ENCODE measurements at places on chromosomes 1 and 21.

GRCh38 chr1:57302812-57303596, 120.9 kb downstream of the DAB1 start:
- H3K4me3 ChIP-seq, result no peak overlapping the region
- H3K36me3 ChIP-seq, result peaks cover 5% of the 10 kb centered on the region
- no peak overlapping the region for H3K27ac ChIP-seq
- peaks cover 12% of the 10 kb centered on the region for H3K4me1 ChIP-seq
- H3K27me3 ChIP-seq, result no peaks in the 10 kb centered on the region

DNA sequence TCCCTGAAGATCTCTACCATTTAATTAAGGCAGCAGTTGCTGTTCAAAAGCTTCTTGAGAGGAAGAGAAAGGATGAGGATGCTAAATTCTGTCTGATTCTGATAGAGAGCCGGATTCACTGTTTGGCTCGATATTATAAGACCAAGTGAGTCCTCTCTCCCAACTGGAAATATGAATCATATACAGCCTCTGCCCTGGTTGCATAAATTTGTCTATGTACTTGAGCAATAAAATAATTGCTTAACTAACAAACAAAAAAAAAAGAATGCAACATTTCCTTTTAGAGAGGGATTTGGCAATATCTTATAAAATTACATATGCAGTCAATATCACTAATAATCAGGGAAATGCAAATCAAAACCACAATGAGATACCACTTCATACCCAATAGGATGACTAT, 26.8 kb downstream of the ALDH9A1 start:
- DNase-seq, result no peak
- H3K36me3 ChIP-seq, result peaks cover 56% of the 10 kb centered on the region
- H3K27ac ChIP-seq, result no peak overlapping the region
- no peaks in the 10 kb centered on the region for H3K27me3 ChIP-seq
- peaks cover 6% of the 10 kb centered on the region for H3K4me1 ChIP-seq

DNA sequence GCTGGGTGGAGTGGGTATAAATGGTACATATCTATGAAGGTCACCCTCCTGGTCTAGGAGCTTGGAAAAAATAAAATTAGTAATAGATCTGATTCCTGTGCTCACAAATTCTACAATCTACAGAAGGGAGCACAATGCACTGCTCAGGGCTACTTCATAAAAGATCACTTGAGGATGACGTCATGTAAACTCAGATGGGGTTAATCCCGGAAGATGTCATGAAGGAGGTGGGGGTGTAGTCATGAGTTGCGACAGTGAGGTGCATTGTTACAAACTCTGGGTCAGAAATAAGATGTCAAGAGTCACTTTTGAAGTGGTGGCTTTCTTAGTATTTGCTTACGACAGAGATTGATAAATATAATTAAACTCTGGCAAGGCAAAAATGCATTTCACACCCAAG, 68.2 kb downstream of the LHX9 start:
- peaks cover 1% of the 10 kb centered on the region for H3K27me3 ChIP-seq
- H3K4me3 ChIP-seq, result no peak overlapping the region
- H3K27ac ChIP-seq, result no peak overlapping the region
- no peak for DNase-seq
- no peaks in the 10 kb centered on the region for H3K36me3 ChIP-seq
- no peaks in the 10 kb centered on the region for H3K4me1 ChIP-seq

GRCh38 chr21:32096411-32096810, 182.4 kb downstream of the MIS18A start:
- H3K27me3 ChIP-seq, result peaks cover 8% of the 10 kb centered on the region
- no peaks in the 10 kb centered on the region for H3K4me1 ChIP-seq
- H3K4me3 ChIP-seq, result no peak overlapping the region
- no peak overlapping the region for H3K27ac ChIP-seq

GRCh38 chr1:62391369-62391971, 45.4 kb upstream of the USP1 start:
- H3K4me3 ChIP-seq, result no peak overlapping the region
- peak; percentile 41 for DNase-seq
- H3K4me1 ChIP-seq, result no peaks in the 10 kb centered on the region
- H3K27me3 ChIP-seq, result no peaks in the 10 kb centered on the region

DNA sequence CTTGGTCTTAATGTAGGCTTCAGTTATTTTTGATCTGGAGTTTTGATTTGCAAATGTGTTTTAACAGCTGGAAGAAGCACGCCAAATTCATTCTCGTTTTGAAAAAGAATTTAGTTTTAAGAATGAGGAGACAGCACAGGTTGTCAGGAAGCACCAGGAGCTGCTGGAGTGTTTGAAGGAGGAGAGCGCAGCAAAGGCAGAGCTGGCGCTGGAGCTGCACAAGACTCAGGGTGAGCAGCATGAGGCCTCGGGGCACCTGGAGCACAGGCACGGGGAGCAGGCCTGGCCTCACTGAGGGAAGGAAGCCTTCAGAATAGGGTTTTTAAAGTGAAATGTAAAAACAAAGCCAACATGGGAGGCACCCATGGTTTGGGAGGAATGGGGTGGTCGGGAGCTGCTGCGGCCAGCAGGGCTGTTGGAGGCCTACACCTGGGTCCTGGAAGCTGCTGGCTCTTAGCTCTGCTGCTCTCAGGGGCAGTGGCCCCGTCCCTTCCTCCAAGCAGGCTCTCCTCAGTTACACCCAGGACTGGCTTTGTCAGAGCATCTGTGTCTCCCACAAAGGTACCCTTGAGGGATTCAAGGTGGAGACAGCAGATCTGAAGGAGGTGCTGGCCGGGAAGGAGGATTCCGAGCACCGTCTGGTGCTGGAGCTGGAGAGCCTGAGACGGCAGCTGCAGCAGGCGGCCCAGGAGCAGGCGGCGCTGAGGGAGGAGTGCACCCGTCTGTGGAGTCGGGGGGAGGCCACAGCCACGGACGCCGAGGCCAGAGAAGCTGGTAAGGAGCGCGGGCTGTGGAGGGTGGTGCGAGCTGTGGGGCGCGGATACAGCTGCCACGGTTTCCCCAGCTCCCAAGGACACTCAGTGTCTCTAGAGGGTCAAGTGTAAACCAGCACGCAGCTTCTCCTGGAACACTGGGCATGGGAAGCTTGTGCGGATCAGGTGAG, 66.9 kb downstream of the PCNT start:
- no peak overlapping the region for H3K4me3 ChIP-seq
- H3K27me3 ChIP-seq, result no peaks in the 10 kb centered on the region
- H3K27ac ChIP-seq, result no peak overlapping the region
- H3K36me3 ChIP-seq, result peaks cover 24% of the 10 kb centered on the region
- no peaks in the 10 kb centered on the region for H3K4me1 ChIP-seq

GRCh38 chr1:232084584-232085223, 458.1 kb downstream of the DISC1 start:
- no peak overlapping the region for H3K4me3 ChIP-seq
- H3K27ac ChIP-seq, result no peak overlapping the region
- no peaks in the 10 kb centered on the region for H3K36me3 ChIP-seq
- H3K4me1 ChIP-seq, result no peaks in the 10 kb centered on the region
- no peak for DNase-seq
- no peaks in the 10 kb centered on the region for H3K27me3 ChIP-seq

DNA sequence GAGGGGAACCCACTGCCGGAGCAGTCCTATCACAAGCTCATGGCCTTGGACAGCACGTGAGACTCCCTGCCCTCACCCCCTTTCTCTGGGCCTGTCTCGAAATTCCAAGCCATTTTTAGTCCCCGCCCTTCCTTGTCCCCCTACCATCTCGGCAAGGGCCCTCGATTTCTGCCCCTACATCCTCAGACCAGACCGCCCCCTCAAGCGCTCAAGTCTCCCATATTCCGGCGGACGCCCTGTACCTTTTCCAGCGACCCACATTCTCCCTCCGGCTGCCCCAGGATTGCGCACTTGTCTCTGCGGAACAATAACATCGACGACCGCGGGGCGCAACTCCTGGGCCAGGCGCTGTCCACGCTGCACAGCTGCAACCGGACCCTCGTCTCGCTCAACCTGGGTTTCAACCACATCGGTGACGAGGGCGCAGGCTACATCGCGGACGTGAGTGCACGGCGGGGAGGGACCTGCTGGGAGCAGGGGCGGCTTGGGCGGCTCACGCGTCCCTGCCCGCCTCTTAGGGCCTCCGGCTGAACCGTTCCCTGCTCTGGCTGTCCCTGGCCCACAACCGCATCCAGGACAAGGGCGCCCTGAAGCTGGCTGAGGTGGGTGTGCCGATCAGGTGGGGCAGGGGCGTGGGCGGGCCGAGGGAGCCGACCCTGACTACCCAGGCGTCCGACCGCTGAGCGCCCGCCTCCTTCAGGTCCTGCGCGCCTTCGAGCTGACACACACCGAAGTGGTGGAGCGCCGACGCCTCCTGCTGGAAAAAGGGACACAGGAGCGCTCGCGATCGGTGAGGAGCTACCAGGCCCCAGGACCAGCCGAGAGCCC, 7.0 kb downstream of the LRRC71 start:
- H3K27ac ChIP-seq, result no peak overlapping the region
- H3K36me3 ChIP-seq, result no peaks in the 10 kb centered on the region
- H3K4me3 ChIP-seq, result no peak overlapping the region
- peaks cover 75% of the 10 kb centered on the region for H3K27me3 ChIP-seq
- peak; percentile 79 for DNase-seq

DNA sequence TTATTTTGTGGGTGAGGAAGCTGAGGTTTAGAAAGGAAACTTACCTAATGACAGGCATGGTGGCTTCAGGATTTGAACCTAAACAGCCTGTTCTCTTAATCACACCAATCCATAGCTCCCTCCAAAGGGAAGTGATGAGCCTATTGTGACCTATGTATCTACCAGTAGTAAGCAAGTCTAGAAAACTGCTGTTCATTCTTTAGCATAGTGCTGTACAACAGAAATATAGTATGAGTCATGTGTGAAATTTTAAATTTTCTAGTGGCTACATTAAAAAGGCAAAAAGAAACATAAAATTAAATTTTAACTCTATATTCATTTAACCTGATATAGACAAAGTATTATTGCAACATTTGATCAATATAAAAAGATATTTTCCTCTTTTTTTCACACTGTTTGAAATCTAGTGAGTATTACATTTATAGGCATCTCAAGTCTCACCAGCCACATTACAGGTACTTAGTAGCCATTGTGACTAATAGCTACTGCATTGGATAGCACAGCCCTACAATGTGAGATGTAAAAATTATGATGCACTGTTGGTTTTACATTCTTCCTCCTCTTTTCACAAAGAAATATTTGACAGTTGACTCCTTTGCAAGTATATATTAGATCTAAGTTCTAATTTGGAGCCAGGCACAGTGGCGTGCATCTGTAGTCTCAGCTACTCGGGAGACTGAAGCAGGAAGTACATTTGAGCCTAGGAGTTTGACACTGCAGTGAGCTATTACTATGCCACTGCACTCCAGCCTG, 16.6 kb downstream of the IPO9 start:
- H3K27ac ChIP-seq, result no peak overlapping the region
- H3K27me3 ChIP-seq, result no peaks in the 10 kb centered on the region
- peaks cover 22% of the 10 kb centered on the region for H3K36me3 ChIP-seq
- DNase-seq, result no peak
- H3K4me1 ChIP-seq, result peaks cover 23% of the 10 kb centered on the region

- H3K27me3 ChIP-seq, result peaks cover 10% of the 10 kb centered on the region
- H3K4me3 ChIP-seq, result no peak overlapping the region
- peak; percentile 64 for DNase-seq
- no peaks in the 10 kb centered on the region for H3K36me3 ChIP-seq
Observed at GRCh38 chr1:118136187-118136941, 48.7 kb downstream of the SPAG17 start.

DNA sequence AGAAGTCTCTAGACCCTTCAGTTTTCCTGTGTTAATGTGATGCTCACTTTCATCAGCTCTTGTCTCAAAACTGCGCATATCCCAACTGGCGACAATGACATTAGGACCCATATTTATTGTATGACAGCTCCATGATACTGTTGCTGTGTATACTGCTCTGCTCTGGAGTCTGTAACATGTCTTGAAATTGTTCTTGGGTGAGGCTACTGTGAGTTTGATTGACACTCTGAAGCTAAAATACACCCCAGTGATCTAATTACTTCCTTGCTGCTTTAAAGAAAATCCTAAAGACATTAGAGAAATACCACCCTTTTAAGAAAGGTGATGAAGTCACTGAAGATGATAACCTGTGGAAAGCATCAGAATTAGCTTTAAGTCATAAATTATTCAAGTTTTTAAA, 1046.2 kb downstream of the KCNT2 start:
- H3K4me3 ChIP-seq, result no peak overlapping the region
- no peaks in the 10 kb centered on the region for H3K36me3 ChIP-seq
- no peak overlapping the region for H3K27ac ChIP-seq
- DNase-seq, result no peak
- H3K4me1 ChIP-seq, result no peaks in the 10 kb centered on the region
